Gastrocnemius medialis (tissue), 4 donors: ENCODE measurements at places on chromosomes 4 and X. TPM values are rescaled to one million over a fixed set of nuclear protein-coding genes. Genes with fewer than 3 reads are reported as not detected.

The MAGEA2B gene
- total RNA-seq: not detected

The UGT2B17 gene
- not detected for total RNA-seq

- no peak overlapping the region for H3K27ac ChIP-seq
- no peak overlapping the region for H3K4me3 ChIP-seq
- no peaks in the 10 kb centered on the region for H3K4me1 ChIP-seq
- H3K36me3 ChIP-seq: no peaks in the 10 kb centered on the region
- H3K27me3 ChIP-seq: no peaks in the 10 kb centered on the region
Observed at GRCh38 chrX:46258356-46258755, 286.9 kb downstream of the ZNF674 start.

The NMU gene
- not detected for total RNA-seq

DNA sequence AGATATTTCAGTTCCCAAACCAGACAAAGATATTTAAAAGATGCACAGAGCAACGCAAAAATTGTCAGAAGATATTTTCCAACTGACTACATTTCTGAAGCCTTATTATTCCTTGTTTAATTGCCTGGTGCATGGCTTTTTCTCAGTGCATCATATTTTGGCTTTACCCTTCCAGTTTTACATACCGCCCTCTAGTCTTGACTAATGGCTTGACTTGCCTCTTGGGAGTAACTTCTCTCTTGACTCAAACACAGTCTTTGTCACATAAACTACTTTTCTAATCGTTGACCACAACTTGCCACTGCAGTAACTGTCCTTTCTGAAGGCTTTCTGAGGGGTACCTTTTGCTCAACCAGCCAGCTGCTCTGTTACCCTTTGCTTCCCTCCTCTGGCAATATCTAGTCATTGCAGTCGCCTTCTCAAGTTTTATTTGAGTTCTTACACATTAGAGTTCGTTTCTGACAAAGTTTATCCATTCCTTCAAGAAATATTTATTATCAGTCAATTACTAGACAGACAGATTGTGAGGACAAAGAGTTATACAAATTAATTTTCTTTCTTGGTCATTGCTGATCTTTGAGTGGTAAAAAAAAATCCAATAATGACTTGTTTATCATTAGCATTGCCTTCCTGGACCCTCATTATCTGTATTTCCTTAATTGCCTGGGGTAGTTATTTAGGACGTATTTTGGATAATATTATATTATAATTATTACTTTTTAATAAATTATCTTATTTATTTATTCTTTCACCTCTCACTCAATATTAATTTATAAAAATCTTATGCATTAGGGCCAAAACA is 506.9 kb upstream of the PCDH10 start:
- no peak for DNase-seq
- no peak overlapping the region for H3K27ac ChIP-seq
- H3K36me3 ChIP-seq: no peaks in the 10 kb centered on the region
- no peak overlapping the region for H3K4me3 ChIP-seq

The TEX11 gene
- not detected for total RNA-seq

The GAGE13 gene
- not detected for total RNA-seq

The NDST3 gene
- total RNA-seq: not detected

DNA sequence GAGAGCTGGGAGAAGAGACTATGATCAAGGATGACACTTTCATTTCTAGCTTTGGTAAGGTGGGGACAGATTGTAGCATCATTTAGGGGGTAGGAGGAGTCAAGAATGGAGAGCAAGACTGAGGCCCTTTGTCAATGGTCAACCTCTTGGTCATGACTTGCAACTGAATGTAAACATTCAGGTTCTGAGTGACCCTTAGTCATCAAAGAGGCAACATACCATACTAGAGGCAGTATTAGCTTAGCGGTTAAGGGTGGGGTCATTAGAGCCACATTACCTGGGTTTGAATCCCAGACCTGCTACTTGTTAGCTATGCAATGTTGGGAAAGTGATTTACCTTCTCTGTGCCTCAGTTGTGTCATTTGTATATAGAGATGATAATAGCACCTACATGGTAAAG is 76.5 kb downstream of the MED28 start:
- H3K27me3 ChIP-seq: no peaks in the 10 kb centered on the region
- DNase-seq: no peak
- H3K4me1 ChIP-seq: no peaks in the 10 kb centered on the region
- H3K27ac ChIP-seq: no peak overlapping the region
- no peaks in the 10 kb centered on the region for H3K36me3 ChIP-seq
- no peak overlapping the region for H3K4me3 ChIP-seq

The HEPH gene
- 0.29 TPM for total RNA-seq

GRCh38 chr4:53306729-53307128 is 59.1 kb downstream of the SCFD2 start:
- no peaks in the 10 kb centered on the region for H3K27me3 ChIP-seq
- no peaks in the 10 kb centered on the region for H3K4me1 ChIP-seq
- H3K36me3 ChIP-seq: no peaks in the 10 kb centered on the region
- no peak for DNase-seq
- H3K4me3 ChIP-seq: no peak overlapping the region

DNA sequence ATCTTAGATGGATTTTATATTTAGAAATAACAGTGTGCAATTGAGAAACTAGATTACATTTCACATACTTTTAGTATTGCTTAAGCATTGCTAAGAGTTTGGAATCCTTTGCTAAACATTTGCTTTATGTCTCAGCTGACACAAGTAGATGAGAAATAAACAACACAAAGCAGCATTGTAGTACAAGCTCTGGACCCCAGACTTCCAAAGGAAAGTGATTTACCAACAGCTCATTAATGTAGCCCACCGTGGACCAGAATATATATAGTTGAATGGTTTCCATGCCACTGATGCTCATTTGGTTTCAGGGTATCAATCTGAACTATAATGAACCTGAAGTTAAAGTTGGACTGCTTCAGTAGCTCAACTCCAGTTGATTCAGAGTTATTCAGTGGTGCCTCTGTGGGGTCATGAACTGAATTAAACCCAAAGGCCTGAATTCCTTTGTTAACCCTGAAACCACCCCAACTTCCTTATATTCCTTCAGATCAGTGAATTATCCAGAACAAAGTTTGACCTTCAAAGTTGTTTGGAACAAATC is 132.1 kb upstream of the NEIL3 start:
- H3K4me1 ChIP-seq: no peaks in the 10 kb centered on the region
- no peaks in the 10 kb centered on the region for H3K36me3 ChIP-seq
- H3K4me3 ChIP-seq: no peak overlapping the region
- no peaks in the 10 kb centered on the region for H3K27me3 ChIP-seq

The BANK1 gene
- total RNA-seq: 0.91 TPM

The SSX1 gene
- total RNA-seq: not detected

DNA sequence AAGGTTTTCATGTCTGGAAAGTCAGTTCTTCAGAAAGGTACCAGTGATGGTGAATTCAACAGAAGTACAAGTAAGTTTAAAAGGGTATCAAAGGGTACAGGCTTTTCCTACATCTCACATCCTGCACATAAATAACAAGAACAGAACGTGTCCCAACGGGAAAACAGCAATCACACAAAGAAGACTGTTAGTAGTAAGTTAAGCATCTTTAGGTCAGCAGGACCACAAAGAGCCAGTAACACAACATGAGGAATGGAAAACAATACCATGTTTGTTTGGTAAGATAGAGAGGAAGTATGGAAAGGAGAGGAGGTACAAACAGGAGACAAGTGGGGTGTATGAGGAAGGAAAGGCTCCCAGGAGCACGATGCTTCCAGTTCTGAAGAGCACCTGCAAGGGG is 43.2 kb downstream of the SAT1 start:
- H3K36me3 ChIP-seq: no peaks in the 10 kb centered on the region
- no peak overlapping the region for H3K4me3 ChIP-seq
- no peaks in the 10 kb centered on the region for H3K27me3 ChIP-seq
- H3K27ac ChIP-seq: no peak overlapping the region
- no peak for DNase-seq

The CT47B1 gene
- not detected for total RNA-seq

DNA sequence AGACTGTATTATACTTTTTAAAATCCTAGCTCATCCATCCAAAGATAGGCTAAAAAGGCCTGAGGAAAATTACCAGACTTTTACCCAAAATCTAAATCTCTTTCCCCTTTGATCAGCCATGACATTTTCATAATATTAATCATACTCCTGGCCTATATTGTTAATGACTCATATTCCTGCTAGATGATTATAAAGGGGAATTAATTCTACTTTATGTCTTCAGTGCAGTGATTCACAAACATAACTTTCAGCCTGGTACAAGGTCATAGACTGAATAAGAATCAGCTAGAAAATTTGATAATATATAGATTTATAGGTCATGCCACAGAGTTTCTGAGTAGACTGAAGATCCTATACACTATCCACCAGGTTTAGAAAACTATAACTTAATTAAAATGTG is 1905.4 kb downstream of the C4orf33 start:
- H3K4me3 ChIP-seq: no peak overlapping the region
- H3K27ac ChIP-seq: no peak overlapping the region
- no peak for DNase-seq
- H3K4me1 ChIP-seq: no peaks in the 10 kb centered on the region
- H3K36me3 ChIP-seq: no peaks in the 10 kb centered on the region
- no peaks in the 10 kb centered on the region for H3K27me3 ChIP-seq

- no peak overlapping the region for H3K27ac ChIP-seq
- H3K36me3 ChIP-seq: no peaks in the 10 kb centered on the region
- H3K4me3 ChIP-seq: no peak overlapping the region
- no peaks in the 10 kb centered on the region for H3K27me3 ChIP-seq
Observed at GRCh38 chrX:69424910-69425309, 79.2 kb upstream of the NALF2 start.

GRCh38 chrX:86002076-86002896 is 45.1 kb downstream of the CHM start:
- DNase-seq: no peak
- no peak overlapping the region for H3K4me3 ChIP-seq
- no peaks in the 10 kb centered on the region for H3K27me3 ChIP-seq
- no peaks in the 10 kb centered on the region for H3K36me3 ChIP-seq
- H3K27ac ChIP-seq: no peak overlapping the region

The VEGFD gene
- total RNA-seq: 16.8 TPM

DNA sequence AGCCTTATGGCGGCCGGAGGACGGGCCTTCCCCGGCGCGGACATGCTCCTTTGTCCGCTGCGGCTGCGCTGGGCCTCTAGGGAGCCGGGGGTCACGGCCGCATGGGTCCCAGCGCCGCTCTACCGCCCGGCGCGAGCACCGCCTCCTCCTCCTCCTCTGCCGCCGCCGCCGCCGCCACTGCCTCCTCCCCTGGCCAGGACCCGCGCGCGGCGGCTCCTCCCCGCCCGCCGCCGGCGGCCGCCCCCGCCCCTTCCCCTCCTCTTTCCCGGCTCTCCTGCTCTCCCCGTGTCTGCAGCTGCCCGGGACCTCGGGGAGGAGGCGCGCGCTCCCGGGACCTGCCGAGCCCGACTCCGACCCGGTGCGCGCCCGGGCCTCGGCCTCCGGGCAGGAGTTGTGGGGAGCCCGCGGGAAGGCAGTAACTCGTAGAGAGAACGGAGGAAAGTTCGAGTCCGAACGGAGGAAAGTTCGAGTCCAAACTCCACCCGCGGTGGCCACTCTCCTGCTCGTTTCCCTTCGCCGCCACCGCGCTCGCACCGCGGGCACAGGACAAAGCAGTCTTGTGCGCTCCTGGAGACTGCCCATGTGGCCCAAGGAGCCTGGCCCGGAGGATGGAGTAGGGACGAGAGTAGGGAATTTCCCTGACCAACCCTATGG is at the start of gene ADGRA3:
Gene ADGRA3, minus strand, starts transcription at position 179 of the 654 bp plus-strand sequence. CDS start 282 bp downstream, outside the sequence.
- H3K36me3 ChIP-seq: no peaks in the 10 kb centered on the region
- H3K27ac ChIP-seq: peak within 1 kb of the TSS; percentile 83
- peaks cover 13% of the 10 kb centered on the region for H3K4me1 ChIP-seq
- DNase-seq: peak; percentile 79
- peak within 1 kb of the TSS; percentile 66 for H3K4me3 ChIP-seq

The PPM1K gene
- total RNA-seq: 3.3 TPM

The TMEM192 gene
- total RNA-seq: 16.7 TPM

DNA sequence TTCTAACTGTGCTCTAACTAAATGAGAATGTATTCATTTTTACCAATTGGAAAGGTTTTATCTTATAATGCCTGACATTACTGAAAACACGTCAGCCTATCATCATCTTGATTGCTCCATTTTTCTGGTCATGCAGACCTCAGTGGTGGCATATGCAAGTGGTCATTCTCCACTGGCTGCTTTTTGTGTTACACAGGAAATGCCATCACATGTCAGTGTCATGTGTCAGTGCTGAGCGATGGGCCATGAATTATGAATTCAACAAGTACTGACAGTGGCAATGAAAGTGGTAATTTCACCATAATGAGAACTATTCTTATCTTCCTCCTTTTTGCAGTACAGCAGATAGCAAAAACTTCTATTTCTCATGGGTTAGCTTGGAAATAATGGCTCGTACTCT is 190.5 kb downstream of the PACRGL start:
- DNase-seq: no peak
- H3K27ac ChIP-seq: no peak overlapping the region
- H3K4me1 ChIP-seq: no peaks in the 10 kb centered on the region
- no peaks in the 10 kb centered on the region for H3K27me3 ChIP-seq

DNA sequence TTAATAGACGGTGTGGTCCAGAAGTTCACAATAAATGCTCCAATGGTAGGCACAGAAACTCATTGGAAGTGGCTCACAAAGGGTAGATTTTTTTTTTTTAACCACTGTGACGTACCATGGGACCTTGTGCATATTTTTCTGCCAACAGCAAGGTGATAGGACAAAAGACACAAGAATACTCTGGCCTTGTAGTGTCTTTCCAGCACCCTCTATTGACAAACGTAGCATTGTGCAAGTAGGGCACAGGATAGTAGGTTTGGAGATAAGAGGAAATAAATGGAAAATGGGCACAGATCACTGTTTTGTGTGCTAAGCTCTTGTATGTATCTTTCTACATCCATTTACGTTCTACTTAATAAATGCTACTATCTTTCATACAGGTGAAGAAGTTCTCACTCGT is 2054.9 kb downstream of the PCDH7 start:
- H3K36me3 ChIP-seq: no peaks in the 10 kb centered on the region
- no peak for DNase-seq

GRCh38 chr4:24820541-24820940 is 25.2 kb downstream of the SOD3 start:
- no peak overlapping the region for H3K4me3 ChIP-seq
- no peak overlapping the region for H3K27ac ChIP-seq
- no peak for DNase-seq
- H3K4me1 ChIP-seq: no peaks in the 10 kb centered on the region
- H3K36me3 ChIP-seq: no peaks in the 10 kb centered on the region

DNA sequence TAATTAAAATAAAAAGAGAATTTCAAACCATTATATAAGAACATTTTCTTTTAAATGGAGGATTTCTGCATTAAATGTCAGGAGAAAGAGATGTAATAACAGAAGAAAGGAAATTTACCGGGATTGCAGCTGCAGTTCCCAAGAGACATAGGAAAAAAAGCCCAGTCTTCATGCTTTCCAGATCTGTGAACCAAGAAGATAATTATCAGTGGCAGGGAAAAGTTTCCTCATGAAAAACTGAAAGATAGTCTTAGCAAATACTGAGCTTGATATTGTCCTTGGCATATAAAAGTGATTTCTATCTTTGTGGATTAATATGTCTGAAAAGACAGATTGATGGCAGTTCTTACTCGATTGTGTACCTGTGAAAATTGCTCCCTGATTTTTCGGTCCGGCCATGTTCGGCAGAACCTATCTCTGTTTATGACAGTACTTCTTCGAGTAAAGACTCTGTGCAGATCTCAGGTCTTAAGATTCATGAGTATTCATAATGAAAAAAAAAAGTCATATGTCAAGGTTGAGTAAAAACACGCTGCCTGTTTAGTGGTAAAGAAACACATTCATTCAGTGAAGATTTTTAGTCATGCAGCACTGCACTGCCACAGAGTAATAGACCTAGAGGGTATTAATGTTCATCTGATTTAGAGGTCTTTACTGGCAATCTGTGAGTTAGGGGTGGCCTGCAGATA is 29.6 kb downstream of the SPARCL1 start:
- H3K4me3 ChIP-seq: no peak overlapping the region
- H3K36me3 ChIP-seq: peaks cover 7% of the 10 kb centered on the region
- H3K27me3 ChIP-seq: no peaks in the 10 kb centered on the region
- no peak for DNase-seq
- H3K27ac ChIP-seq: peak overlapping the region; percentile 44
